ENCODE measurements at places on chromosomes 12 and 14.

DNA sequence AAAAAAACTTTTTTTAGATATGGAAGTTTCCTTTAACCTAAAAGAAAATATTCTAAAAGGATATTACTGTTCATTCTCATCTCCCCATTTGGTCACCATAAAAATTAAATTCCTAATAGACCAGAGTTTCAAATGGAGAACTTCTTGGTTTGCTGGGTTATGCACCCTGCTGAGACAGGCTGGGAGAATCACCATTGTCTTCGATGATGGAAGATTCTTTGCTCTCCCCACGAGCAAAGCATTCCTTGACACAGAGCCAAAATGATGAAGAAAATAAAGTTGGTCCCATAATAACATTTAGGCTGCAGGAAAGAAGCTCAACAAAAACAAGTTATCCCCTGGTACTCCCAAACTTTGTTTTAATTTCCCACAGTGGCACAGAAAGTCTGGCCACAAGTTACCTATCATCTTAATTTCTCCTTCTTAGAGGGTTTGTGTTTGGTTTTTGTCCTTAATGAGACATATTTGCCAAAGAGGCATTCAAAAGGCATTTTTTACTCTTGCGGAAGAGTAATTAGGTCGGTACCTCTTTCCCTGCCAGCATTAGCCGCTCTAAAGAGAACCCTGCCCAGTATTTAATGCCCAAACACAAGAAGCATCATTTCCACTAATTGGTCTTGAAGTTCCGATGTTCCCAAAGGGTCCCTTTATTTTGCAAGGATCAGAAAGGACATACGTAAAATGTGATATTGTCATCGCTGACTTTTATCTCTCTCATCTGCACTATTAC lies 4.8 kb downstream of the DIO2 start:
- DNase-seq: no peak

DNA sequence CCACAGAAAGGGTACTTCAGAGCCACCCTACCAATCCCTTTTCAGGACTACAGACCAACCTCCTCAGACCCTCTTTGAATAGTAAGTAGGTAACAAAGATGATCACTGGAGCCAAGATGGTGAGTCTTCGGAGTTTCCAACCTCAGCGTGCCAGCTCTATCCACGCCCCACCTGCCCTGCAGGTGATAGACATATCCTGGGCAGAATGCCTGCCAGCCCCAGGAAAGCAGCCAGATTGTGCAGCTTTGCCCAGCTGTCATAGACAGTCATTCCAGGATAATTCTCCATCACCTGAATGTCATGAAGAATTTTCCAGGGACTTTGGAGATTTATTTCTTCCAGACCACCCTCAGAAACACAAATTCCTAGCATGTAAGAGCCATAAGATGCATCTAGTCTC lies 434.4 kb downstream of the RGS6 start:
- DNase-seq: no peak

DNA sequence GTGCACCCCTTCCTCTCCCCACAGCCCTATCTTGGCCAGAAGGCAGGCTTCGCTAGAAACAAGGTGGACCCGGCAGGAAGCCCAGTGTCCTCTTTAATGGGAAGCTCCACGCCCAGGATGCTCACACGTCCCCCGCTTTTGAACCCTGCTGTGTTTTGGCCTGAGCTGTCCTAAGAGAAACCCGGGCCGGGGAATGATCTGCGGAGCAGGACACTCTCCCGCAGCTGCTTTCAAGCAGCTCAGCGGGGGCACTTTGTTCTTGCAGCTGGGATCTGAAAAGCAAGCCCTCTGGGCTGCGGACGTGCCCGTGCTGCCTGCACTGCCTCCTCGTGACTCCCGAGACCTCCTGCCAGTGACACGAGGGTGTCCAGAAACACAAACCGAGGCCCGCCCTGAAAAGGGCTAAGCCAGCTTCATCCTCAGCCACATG lies 30.0 kb downstream of the SCARB1 start:
- DNase-seq: no peak

DNA sequence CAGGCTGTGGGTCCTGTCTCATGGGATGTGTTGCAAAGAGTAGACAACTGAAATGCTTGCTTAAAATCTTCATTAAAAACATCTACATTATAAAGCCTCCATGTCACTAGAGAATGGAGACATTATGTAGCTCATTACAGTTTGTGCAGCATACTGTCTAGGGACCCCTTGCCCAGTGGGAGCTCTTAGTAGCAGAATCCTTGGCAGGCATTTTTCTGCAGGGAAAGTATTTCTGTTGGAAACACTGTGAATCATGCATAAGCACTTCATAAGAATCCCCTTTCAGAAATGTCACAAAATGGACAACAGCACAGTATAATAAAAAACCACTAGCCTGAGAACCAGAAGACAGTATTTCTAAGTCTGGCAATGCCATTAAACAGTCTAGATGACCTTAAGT lies 174.3 kb downstream of the MGAT4C start:
- DNase-seq: no peak

DNA sequence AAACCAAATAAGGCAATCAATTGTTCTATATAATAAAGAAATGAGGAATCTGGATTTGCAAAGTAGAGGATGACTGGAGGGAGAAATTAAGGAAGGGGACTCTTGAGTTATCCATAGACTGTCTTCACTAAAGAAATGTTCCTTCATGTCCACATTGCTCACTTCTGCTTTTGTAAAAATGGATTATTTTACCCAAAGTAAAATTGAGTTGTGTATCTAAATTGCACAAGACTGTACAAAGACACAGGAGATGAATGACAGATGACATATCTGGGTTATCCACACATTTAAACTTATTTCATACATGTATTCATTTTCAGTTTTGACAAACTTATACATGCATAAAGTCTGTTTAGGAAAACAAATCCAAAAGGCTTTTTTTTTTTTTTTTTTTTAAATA lies 11.3 kb downstream of the ATP2B1 start:
- DNase-seq: no peak

DNA sequence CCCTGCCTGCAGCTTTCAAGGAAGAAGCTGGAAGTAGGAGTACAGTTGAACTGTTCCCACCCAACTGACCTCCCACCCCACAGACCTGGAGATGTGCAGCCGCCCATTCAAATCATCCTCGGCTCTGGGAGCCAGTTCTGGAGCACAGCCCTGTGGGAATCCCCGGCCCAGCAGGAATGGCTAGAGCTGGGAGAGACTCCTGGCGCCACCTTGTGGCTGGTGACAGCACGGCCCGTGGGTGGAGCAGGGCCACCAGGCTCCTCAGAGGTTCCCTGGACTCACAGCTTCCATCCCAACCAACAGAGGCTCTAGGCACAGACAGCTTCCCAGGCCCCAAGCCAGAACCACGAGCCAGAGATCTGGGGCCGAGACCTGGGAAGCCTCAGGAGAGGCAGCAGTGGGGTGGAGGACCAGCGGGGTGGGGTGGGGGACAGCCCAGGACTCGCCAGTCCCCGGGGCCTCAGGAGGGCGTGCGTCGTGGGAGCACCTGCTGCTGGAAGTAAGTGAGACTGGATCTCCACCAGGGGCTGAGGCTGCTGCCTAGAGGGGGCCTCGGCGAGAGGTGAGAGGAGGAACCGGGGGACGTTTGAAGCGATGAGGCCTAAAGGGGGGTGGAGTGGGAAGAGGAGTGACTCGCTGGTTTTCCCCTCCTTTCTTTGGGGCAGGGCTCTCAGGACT lies 43.4 kb downstream of the RNF34 start:
- peak; percentile 55 for DNase-seq

DNA sequence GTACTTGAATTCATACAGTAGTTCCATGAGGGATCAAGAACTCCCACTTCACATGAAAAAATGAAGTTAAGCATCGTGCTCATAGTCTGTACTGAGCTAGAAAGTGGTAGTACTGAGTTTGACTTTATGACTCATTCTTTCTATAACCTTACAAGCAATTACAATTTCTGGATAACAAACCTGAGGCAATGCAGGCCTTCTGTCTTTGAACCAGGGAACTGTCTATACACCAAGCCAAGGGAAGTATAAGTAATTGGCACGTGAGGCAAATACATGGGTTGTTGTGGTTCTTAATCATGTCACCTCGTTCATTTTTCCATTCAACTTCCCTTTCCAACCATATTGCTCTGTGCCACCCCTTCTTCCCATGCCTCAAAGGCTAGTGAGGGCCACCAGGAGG lies 16.8 kb downstream of the GNS start:
- no peak for DNase-seq

DNA sequence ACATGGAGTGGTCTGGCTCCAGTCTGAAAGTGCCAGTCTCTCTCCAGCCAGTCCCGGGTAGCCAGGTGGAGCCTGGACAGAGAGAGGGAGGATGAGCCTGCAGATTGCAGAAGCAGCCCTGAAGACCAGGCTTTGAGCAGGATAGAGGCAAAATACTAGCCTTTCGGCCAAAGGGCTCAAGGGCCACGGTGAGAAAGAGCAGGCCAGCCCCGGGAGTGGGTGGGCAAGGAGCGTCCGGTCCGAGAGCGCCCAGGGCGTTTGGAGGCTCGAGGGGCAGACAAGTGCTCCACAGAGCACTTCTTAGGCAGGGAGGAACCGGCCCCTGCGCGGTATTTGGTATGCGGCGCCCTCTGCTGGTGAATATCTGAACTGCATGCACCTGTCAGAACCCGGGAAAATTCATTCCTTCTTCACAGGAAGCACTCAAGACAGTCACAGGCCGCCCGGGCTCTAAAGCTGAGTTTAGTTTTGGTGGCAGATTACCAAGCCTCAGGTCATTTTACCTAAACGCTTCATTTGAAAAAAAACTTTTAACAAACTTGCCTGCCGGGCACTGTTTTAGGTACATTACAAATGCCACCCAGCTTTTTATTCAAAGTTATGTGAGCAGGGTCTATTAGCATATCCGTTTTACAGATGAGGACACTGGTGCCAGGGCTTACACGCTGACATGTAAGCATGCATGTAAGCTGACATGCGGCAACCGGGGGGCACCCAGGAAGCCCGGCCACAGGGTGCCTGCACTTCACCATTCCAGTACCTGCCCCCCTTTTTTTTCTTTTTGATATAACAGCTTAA lies 21.0 kb upstream of the PSMC1 start:
- peak; percentile 59 for DNase-seq

DNA sequence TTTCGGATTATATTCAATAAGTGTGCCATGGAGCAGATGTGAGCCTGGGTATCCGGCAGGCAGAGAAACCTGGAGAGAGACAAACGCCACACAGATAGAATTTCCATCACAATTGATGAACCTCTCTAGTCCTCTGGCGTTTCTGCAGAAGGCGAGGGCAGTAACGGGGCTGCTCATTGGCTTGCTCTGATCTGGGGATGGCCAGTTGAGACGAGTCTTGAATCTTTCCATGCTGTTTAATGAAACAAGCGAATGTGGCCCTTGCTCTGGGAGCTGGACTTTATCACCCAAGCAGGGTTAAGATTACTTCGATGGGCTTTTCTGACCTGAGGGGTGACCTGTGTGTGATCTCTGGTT lies 42.4 kb upstream of the CLMN start:
- DNase-seq: no peak

- no peak for DNase-seq
Observed at GRCh38 chr12:104329707-104330532, 26.4 kb downstream of the EID3 start.
